ENCODE measurements at places on chromosomes 16 and 17.

- no peak for ATAC-seq
These were observed 17.2 kb downstream of the USP31 start for GRCh38 chr16:23131931-23132621.

GRCh38 chr17:65370669-65371131 is 190.7 kb downstream of the AXIN2 start:
- no peak for ATAC-seq

- ATAC-seq = no peak
These were observed 41.0 kb upstream of the SREBF1 start for GRCh38 chr17:17877529-17878358.

GRCh38 chr17:39208893-39209292 is 8.8 kb downstream of the RPL19 start:
- ATAC-seq = peak; percentile 83

DNA sequence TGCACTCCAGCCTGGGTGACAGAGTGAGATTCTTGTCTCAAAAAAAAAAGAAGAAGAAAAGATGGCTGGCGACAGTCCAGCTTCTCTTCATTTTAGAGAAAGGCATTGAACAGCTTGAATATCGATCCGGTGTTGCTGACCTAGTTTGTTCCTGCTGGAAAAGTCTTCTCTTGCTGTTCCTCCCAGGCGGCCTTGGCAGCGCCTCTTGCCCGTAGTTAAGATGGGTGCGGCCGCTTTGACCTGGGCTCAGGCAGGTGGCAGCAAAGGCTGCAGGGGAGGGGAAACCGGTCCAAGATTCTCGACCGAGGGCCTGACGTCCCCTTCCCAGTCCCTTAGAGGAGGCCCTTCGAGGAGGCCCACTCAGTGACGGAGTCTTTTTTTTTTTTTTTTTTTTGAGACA is 3.8 kb upstream of the ZNF764 start:
- ATAC-seq = no peak

- ATAC-seq = no peak
These were observed 127.3 kb downstream of the GAS7 start for GRCh38 chr17:10071141-10071540.

DNA sequence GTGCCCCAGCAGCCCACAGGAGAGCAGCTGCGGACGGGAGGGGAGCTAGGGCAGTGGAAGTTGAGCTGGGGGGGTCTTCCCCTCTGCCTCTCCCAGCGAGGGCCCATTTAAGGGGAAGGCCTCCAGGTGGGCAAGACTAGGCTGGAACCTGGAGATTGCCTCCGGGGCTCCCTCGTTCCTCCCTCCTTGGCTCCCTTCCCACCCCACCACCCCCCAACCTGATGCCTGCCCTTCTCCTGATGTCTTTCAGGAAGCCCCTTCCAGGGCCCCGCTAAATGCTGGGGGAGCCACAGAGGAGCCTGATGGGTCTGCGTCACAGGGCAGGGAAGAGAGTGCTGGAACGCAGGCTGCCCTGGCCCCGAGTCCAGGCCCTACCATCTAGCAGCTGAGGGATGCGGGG is 16.7 kb downstream of the ADGRG1 start:
- ATAC-seq = no peak

DNA sequence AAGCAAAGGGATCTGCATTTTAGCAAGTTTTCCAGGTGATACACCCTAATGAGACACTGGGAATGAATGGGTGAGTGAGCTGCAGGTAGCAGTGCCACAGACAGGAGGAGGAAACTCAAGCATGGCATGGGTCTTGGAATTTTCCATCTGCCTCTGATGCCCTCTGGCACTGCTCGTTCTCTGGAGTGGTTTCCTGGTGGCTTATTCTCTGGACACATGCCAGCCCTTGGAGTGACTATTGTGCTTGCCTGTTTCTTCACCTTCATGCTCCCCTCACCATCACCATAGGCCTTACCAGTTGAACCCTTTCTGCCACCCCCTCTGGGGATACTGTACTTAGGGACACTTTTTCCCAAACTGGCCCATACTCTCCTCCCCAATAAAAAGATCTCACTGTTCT is 1.6 kb downstream of the COASY start:
- ATAC-seq = no peak

All from stimulated activated memory B cell treated with anti-CD40 and anti-IgM and Interleukin-4, amounts not matched to agents 10 μg/mL and 1 μg/mL and 100 μg/mL, for 72 hours (primary cell).